Kidney capillary endothelial cell (primary cell): ENCODE measurements at places on chromosomes 13 and 19.
A peak's percentile ranks its signal among the peaks of the same experiment; 100 is the strongest.

DNA sequence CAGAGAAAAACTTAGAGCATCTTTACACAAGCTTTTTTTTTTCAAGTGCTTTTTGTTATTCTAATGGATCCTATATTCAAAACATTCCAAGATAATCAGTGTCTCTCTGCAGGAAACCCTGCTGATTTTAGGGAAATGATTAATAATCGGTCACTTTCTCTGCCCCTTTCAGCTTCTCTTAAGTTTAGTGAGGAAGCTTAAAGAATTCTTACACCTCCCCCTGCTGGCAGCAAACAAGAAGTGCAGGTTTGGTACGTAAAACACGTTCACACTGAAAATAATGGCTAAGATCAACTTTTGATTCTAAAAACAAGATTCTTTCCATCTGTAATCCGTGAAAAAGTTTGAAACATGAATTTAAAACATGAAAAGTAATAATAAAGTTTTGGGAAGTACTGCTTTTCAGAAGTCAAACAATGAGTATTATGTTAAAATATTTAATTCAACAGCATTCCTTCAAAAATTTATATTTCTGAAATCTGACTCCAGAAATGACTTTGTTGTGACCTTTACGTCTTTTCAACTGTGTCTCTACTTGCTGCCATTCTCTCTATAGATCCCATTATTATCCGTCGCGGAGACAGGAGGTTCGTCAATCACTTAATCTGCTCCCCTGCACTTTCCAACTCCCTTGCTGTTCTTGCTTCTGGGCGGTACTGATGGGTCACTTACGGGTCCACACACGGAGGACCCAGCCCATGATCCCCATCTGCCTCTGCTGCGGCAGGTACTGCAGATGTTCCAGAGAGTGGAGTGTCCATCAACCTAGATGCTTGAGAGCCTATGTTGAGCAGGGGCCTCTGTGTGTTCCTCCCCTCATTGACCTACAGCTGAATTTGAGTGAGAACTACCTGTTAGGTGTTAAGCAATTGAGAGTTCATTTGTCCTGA lies 203.1 kb upstream of the EDNRB start:
- peak; percentile 74 for DNase-seq

GRCh38 chr13:83151308-83151660 lies 731.0 kb downstream of the SLITRK1 start:
- no peak for DNase-seq

DNA sequence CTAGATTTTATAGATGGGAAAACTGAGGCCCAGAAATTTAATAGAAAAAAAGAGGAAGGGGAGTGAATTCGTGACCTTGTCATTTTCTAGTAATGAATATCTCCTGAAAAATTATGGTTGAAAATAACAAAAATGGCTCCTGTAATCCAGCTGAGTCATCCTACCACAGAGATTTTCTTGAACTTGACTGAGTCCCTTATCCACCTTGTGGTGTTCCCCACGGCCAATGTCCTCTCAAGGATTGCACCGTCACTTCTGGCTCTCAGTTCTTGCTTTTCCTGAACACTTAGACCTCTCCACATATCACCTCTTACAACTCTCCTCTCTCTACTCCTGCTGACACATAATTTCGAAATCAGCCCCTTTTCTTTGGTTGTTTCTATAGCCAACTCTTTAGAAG lies 1.2 kb upstream of the KATNAL1 start:
- no peak for DNase-seq

GRCh38 chr13:63370101-63370500 lies 1954.5 kb upstream of the PCDH20 start:
- DNase-seq: no peak

DNA sequence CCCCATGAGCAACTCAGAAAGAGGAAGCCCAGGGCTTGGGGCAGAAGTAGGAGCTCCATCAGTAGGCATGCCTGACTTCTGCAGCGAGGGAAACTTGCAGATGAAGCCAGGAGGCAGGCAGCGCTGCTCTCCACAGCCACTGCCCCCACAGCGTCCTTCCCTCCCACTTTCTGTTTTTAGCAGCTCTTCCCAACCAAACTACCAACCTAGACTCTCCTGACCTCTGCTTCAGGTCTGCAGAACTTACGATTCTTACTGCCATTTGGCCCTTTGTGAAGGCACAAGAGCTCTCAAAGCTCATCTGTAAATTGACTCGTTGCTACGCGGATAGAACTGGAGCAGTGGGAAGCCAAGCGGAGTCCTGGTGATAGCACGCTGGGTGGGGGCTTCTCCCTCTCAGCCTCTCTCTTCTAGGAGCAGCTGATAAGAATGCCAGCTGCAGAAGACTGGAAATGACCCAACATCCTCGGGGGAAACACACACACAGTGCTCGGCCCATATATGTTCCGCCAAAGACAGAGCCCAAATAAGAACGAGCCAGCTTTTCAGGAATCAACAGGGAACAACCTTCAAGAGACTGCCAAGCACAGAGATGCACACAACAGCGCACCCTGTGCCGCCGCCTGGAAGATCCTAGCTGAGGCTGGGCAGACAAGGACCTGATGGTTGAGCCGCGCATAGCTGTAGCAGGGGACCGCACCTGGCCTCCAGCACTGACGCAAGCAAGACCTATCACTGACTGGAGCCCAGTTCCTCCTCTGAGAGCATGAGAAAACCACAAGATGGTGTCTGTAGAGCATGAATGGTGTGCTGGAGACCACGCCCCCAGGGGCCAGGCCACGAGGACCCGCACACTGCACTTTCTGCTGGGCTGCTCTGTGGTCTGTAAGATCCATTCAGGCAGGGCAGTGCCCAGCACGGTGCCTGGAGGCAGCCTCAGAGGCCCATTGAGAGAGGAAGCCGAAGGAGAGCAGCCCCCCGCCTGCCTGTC lies 15.9 kb upstream of the SLC35E1 start:
- DNase-seq: no peak

GRCh38 chr19:35216833-35217648 lies 11.5 kb downstream of the FAM187B start:
- no peak for DNase-seq

GRCh38 chr13:43879755-43880181 lies at the start of gene LACC1:
TSS of gene LACC1 (plus strand) at chr13:43879904. CDS start at chr13:43880986, 1,082 bp downstream.
- no peak for DNase-seq

DNA sequence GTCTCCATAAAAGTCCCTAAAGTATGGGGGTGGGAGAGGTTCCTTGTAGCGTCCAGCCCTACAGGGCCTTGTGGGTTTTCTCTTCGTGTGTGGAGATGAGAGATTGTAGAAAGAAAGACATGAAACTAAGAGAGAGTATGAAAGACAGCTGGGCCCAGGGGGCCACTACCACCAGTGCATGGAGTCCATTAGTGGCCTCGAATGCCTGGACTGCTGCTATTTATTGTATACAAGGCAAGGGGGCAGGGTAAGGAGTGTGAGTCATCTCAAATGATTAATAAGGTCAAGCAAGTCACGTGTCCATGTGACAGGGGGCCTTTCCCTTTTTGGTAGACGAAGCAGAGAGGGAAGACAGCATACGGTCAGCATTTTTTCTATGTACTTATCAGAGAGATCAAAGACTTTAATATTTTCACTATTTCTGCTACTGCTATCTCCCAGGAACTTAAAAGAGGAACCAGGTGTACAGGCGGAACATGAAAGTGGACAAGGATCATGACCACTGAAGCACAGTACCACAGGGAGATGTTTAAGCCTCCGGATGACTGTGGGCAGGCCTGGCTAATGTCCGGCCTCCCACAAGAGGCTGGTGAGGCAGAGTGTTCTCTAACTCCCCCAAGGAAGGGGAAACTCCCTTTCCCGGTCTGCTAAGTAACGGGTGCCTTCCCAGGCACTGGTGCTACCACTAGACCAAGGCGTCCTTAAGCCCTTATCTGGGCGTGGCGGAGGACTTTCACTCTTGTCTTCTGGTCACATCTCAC lies 25.5 kb downstream of the FGF21 start:
- DNase-seq: peak; percentile 75

- DNase-seq: peak; percentile 91
Observed at GRCh38 chr19:18021121-18021755, 13.3 kb downstream of the ARRDC2 start.

DNA sequence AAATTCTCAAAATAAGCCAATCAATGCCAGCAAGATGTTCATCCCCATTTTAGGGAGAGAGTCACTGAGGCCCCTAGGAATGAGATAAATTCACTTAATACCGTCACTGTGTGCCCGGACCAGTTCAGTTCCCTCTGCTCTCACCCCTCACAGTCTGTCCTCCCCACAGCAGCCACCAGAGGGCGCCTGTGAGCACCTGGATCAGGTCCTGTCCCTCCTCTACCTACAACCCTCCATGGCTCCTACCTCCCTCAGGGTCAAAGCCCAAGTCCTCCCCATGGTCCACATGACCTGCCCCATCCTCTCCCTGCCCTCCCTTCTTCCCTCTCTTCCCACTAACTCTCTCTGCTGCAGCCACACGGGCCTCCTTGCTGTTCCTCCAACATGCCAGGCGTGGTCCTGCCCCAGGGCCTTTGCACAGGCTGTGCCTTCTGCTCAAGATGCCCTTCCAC lies 42.0 kb upstream of the NFIC start:
- no peak for DNase-seq

DNA sequence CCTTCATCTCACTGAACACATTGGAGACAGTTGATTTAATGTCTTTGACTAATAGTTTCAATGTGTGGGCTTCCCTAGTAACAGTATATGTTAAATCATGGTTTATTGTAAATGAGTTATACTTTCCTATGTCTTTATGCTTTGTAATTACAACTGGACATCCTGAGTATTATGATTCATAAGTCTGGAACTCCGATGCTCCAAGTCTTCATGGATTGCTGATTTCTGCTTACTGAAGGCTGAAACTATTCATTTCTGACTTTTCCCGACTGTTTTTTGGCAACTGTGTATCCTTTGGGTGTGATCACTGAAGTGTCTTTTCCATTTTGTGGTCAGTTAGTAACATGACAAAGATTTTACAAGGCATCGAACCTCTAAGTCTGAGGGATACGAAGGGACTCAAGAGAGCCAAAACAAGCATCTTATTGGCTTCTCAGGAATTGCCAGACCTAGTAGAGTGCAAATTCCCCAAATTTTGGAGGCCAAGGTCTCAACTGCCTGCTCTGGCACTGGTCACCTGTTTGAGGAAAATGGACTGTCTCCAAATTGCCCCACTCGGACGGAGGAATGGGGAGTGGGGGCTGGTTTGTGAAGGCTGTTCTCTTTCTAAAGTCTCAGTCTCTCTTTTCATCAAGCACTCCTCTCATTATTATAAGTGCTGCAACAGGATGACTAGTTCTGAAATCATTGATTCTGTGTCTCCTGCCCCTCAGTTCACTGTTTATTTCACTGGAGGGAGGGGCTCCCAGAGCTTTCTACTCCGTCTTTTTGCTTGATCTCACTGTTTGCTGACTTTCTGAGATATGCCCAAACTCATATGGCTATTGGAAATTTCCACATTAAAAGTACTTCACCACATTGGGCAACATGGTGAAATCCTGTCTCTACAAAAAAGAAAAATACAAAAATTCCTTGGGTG lies 20.2 kb upstream of the CD70 start:
- DNase-seq: peak; percentile 80

- DNase-seq: no peak
Observed at GRCh38 chr19:15641901-15642491, 1.3 kb downstream of the CYP4F3 start.

DNA sequence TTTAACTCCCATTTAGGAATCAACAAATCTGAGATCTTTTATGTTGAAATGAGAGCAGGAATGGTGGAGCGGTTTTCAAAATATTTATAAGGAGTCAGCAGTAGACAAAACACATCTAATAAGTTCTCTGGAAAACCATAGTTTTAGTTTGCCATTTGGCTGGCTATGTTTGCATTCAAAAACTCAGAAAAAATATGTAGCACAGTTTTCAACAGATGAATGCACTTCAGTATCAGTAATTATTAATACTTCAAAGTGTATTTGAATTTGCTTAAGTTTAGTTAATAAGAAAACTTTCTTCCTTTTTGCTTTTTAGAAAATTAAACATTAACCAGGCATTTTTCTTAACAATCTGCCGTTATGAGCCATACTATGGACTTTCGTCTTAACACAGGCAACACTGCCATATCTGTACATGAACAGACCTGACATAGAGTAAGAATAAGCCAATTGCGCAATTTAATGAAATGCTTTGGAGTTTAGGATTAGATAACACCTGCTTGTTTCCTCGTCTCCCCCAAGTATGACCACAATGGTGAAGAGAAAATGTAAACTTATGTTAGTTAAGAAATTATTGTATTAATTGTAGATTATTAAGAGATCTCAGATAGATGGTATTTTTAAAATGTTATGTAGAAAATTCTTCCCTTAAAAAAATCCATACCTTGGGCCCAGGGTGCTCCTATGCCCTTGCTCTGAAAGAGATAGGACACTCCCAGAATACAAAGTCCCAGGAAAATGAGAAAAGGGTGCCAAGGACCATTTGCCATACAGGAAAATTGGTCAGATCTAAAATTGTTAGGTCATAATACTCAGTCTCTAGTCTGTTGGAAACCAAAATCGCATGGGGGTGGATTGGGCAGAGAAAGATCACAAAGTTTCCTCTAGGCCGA lies 552.3 kb upstream of the ARGLU1 start:
- no peak for DNase-seq

DNA sequence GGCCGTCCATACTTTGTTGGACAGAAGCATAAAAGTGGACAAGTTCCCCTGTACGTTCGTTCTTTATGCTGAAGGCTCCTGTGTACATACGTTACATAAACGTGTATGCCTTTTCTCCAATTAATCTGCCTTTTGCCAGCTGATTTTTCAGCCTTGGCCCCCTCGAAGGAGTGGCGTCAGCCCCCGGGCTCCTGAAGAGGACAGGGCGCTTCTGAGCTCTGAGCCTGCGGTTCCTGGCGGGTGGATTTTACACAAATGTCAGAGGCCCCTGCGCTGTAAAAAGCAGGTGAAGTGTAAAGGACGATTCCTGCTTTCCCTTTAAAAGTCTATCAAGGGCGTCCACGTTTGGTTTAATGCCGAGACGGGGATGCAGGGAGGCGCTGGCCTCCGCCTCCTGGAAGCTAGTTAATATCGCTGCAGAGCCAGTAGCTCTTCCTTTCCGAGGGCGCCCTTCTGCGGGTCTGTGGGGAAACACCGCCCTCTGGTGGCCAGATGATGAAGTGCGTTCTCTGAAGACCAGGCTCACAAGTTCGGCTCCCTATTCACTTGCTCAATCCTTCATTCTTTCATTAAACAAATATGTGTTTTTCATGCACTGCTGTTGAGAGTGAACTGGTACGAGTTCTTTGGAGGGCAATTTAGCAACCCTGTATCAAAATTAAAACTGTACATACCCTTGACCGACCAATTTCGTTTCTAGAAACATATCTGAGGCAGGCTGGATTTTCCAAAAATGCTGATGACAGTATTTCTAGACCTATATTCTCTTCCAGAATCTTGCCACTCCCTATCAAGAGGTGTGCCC lies 62.0 kb downstream of the GPR12 start:
- peak; percentile 75 for DNase-seq

GRCh38 chr13:94556621-94557020 lies 39.3 kb downstream of the TGDS start:
- no peak for DNase-seq

DNA sequence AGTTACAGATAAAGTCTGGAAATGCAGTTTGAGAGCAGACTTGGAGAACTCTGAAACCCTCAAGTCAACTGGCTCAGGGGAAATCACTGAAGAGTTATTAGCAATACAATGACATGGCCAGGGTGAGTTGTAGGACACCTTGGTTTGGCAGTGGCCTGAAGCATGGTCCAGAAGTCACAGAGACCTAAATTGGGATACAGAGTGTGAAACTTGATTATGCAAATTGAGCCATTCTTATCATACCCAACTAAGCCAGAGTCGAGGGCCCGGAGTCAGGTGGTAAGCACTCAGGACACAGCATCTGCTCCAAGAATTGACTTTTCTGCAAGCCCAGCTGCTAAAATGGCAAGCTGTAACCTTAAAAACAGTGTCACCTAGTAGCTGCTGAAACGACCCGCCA lies 224.5 kb downstream of the DCLK1 start:
- DNase-seq: no peak

GRCh38 chr13:99227909-99228688 lies 27.4 kb downstream of the UBAC2 start:
- no peak for DNase-seq
